ENCODE measurements at places on chromosomes 1 and 21.

- DNase-seq: peak; percentile 64
These were observed at the start of gene MARCKSL1 for GRCh38 chr1:32335790-32336590. MARCKSL1 (minus strand) TSS chr1:32336233; CDS start chr1:32336033, 200 bp downstream.

- DNase-seq: no peak
These were observed 125.3 kb upstream of the CACYBP start for GRCh38 chr1:174874331-174875053.

- DNase-seq: no peak
These were observed 661 bp downstream of the PLEKHO1 start for GRCh38 chr1:150150133-150151021.

GRCh38 chr1:170562646-170563338, 30.8 kb downstream of the GORAB start:
- DNase-seq: no peak

DNA sequence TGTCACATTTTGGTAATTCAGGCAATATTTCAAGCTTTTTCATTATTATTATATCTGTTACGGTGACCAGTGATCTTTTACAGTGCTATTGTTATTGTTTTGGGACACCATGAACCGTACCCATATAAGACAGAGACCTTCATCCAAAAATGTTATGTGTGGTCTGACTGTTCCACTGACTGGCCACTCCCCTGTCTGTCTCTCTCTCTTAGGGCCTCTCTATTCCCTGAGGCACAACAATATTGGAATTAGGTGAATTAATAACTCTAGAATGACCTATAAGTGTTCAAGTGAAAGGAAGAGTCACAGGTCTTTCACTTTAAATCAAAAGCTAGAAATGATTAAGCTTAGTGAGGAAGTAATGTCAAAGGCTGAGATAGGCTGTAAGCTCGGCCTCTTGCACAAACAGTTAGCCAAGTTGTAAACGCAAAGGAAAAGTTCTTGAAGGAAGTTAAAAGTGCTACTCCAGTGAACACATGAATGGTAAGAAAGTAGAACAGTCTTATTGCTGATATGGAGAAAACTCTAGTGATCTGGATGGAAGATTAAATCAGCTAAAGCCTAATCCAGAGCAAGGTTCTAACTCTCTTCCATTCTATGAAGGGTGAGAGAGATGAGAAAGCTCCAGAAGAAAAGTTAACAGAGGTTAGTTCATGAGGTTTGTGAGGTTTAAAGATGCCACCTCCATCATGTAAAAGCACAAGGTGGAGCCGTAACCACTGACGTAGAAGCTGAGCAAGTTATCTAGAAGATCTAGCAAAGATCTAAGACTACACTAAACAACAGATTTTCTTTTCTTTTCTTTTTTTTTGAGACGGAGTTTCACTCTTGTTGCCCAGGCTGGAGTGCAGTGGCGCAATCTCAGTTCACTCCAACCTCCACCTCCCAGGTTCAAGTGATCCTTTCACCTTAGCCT, 19.7 kb upstream of the DIPK1A start:
- no peak for DNase-seq

- no peak for DNase-seq
These were observed 78.9 kb downstream of the KAZN start for GRCh38 chr1:14677292-14677971.

DNA sequence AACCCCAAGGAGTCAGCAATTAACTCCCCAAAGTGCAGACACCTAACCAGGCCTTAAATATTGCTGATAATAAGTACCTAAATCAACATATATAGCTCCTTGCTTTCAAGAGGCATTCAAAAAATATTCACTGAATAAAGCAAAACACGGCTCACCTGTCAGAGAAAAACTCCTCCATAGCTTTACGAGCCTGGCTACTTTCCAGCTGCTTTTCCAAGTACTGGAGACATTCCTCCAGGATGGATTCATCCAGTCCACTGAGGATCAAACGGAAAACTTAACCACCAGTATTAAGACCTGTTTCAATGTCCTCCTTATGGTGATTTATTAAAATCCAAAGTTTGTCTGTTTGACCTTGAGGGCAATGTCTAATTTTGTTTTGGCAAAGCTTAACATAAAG, 44.6 kb downstream of the UBR4 start:
- no peak for DNase-seq

- DNase-seq: no peak
These were observed 123.2 kb downstream of the NR5A2 start for GRCh38 chr1:200150721-200151120.

DNA sequence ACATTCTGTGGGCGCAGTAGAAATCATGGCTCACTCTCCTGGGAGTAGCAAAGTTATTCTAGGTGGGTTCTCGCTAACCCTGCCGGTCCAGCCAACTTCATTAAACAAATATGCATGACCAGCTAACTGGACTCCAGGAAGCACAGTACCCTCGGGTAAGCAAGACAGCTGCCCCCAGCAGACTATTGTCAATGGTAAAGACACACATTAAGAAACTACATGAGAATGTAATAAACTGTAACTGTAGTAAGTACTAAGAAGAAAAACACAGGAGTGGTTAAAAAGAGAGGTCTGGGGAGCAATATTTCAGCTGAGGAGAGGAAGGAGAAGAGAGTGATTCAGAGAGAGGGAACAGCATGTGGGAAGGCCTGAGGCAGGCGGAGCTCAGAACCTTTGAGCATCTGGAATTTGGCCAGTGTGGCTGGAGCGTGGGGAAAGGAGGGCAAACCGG, 7.4 kb downstream of the SLC2A5 start:
- no peak for DNase-seq

DNA sequence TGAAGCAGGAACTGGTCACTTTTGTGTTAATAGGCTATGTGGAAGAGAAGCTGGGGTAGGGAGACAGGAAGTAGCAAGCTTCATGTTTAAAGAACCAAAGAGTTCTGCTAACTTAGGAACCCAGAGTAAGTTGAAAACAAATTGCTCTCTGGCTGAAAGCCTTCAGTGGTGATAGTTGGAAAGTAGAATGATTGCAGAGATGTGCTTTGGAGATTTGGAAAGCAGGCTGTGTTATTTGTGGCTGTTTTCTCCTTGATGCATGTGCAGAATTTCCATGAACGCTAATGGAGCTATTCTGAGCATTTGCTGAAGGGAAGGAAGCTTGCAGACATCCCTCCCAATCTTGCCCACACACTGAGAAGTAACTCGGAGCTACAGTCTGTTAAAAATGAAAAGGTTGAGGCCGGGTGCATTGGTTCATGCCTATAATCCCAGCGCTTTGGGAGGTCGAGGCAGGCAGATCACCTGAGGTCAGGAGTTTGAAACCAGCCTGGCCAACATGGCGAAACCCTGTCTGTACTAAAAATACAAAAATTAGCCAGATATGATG, 45.7 kb downstream of the TCEANC2 start:
- no peak for DNase-seq

GRCh38 chr1:163528710-163529348, 207.1 kb downstream of the NUF2 start:
- DNase-seq: no peak

Measured in stimulated activated CD4-positive, alpha-beta T cell treated with anti-CD3 and anti-CD28 coated beads, TNF-alpha, amount 100 ng/mL, for 48 hours (primary cell).